ENCODE measurements at places on chromosomes 6 and 20. TPM values are rescaled to one million over a fixed set of nuclear protein-coding genes. Genes with fewer than 3 reads are reported as not detected.

BPIFA1 gene
- total RNA-seq: not detected

GRCh38 chr6:135087803-135088202, 33.2 kb upstream of the HBS1L start:
- no peak for DNase-seq

DNA sequence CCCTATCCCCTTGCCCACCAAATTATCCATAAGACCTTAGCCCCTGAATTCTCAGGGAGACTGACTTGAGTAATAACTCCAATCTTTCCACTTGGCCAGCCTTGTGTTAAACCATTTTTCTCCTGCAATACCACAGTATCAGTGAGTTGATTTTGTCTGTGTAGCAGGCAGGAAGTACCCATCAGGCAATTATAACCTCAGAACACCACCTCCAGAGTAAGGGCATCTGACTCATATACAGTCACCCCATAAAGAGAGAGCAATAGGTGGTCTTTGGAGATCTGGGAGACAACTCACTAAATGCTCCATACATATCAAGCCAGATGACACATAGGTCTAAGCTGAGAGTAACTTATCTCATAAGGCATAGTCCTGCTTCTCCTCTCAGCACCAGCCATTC, 83.7 kb downstream of the FILIP1 start:
- DNase-seq: no peak

DNA sequence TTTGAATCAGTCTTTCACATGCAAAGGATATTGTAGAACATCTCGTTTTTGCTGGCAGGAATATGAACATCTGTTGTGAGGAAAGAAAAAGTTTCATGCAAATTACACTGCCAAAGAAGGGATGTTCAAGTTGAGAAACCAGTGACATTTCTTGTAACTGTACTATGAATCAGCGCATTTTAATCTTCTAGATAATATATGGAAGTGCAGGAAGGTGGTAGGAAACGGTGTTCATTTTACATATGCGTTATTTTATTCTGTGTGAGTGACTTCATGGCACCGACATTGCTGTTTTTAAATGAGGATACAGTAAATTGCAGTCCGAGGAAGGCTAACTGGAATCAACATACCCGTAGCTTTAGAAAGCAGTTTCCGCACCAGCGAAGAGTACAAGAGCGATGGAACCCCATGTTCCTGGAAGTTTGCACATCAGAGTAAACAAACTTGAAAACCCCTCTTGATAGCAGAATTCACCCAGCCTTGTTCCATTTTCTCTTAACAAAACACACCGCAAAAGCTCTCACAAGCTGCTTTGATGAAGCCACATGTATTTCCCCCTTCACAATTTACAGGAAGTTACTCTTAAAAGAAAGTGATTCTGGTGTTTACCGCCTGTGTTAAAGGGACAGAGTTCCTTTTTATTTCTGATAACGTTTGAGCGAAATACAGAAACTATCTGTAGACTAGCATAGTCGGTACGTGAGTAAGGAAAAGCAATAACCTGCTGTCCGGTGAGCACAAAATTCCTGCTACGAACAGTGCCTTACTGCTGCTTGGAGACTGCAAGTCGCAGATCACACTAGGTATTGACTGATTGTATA, 11.5 kb downstream of the PRDM1 start:
- DNase-seq: no peak

TMEM151B gene
- 5.6 TPM for total RNA-seq

- no peak for DNase-seq
These were observed 44.4 kb downstream of the MDN1 start for GRCh38 chr6:89775150-89775549.

DNA sequence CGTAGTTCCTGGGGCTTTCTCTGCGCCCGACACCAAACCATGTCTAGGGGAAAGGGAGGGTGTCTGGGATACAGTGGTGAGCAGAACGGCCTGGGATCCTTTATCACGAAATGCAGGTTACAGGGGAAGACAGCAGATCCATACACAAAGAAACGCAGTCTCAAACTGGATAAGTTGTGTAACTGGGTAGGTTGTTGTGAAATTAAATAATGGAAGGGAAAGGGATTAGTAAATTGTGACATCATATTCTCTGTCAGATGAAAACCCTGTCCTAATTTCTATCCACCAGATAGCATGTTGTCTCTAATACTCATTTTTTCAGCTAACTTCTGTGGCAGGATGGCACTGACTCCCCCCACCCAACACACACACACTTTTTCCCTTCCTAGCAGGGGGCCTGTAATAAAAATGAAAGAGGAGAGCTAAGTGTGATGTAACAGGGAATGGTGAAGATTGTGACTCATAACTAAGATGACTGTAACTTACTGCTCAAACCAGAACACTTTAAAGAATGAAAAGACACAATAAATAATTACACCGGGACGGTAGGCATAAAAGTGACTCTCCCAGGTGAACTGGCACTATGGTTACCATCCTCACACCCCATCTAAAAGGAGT, 769 bp upstream of the TRPC4AP start:
- no peak for DNase-seq

DNA sequence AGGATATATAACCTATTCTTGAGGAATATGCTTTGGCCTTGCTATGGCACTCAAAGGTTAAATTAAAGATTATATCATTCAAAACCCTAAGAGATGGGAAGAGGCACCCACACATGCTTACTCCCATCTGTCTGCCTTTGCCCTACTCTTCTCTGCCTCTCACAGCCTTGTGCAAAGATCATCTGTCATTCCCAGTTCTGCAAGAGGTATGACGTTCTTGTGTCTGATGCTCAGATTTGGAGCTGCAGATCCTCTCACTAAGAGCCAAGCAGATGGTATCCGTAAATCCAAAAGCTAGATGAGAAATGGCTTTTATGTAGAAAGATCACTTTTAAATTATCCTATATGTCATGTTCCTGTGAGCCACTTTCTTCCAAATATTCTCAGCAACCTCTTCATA, 112.0 kb downstream of the GPR63 start:
- no peak for DNase-seq

CFAP61 gene
- total RNA-seq: 0.18 TPM

DNA sequence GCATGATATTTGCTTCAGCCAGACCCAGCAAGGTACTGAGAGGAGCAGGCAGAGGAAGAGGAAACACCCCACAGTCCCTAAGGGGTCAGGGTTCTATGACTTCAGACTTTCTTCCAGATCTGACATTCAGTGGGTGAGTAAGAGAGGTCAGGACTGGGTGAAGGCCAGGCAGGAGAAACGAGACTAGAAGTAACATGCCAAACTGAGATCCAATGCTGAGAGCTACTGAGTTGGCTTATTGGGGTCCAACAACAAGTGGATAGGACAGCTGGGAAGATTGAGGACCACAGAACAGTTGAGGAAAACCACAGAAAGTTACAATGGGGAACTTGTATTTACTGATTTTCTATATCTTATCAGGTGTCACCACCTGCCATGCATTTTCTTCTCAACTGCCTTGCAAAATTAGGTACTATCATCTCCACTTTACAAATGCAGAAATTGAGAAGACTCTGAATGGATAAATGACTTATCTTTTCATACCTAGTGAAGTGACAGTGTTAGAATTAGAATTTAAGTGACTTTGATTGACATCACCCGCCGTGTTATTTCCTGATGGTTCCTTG, 43.8 kb upstream of the HIVEP1 start:
- DNase-seq: no peak

DNA sequence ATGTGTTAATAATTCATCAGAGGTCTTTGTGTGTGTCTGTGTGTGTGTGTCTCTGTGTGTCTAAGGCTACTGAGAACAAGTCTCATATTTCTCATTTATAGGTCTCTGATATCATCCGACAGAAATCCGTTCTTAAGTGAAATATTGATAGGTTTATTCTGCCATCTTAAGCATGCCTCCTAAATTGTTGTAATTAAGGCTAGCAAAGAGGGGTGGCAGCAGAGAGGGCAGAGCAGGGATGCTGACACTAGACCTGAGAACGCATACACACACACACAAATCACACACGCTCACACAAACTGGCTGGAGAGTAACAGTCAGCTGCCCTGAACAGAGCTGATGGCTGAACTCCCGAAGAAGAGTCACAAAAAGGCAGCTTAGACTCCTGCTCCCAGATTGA, 84.9 kb upstream of the LRFN2 start:
- no peak for DNase-seq

- no peak for DNase-seq
These were observed 91.9 kb downstream of the MYLK4 start for GRCh38 chr6:2658788-2659187.

CNKSR3 gene
- 5.7 TPM for total RNA-seq

GRCh38 chr6:169589699-169590257, 112.1 kb downstream of the WDR27 start:
- no peak for DNase-seq

DNA sequence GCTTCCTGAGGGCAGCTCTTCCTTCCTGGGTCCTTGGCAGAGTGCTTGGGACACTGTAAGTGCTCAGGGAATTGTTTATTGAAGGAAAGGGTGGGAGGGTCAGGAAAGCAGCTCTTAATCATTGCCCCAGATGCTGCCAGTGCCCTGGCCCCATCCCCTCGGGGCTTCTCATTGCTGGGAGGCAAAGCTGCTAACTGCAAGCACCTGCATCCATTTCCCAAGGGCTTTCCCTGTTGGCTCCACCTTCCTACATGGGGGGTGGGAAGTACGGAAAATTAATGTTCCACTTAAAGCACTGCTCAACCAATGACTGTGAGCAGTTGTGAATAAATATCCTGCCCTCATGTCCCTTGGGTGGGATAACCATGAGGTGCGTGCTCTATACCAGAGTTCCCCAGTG, 56.4 kb downstream of the NDUFAF5 start:
- DNase-seq: no peak

GRCh38 chr20:53879048-53879684, 191.2 kb downstream of the BCAS1 start:
- no peak for DNase-seq

IL17F gene
- total RNA-seq: not detected

TAAR5 gene
- total RNA-seq: not detected

TMEM200A gene
- total RNA-seq: 10.4 TPM

TCF21 gene
- total RNA-seq: 0.14 TPM

- no peak for DNase-seq
These were observed 213.5 kb downstream of the RFPL4B start for GRCh38 chr6:112560651-112561050.

DNA sequence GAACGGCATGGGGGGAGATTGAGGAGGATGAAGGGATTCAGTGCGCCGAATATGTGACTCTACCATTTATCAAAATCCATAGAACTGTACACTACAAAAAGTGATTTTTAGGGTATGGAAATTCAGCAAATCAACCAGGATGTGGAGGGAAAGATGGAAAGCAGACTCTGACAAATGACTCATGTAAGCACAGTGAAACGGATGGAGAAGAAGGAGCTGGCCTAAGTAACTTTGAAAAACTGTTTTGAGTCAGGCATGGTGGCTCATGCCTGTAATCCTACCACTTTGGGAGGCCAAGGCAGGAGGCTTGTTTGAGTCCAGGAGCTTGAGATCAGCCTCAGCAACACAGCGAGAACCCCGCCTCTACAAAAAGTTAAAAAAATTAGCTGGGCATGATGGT, 39.2 kb downstream of the MUC22 start:
- DNase-seq: no peak

GSTA2 gene
- total RNA-seq: 0.14 TPM

GRCh38 chr6:54059683-54060082, 51.6 kb upstream of the MLIP start:
- DNase-seq: no peak

DNA sequence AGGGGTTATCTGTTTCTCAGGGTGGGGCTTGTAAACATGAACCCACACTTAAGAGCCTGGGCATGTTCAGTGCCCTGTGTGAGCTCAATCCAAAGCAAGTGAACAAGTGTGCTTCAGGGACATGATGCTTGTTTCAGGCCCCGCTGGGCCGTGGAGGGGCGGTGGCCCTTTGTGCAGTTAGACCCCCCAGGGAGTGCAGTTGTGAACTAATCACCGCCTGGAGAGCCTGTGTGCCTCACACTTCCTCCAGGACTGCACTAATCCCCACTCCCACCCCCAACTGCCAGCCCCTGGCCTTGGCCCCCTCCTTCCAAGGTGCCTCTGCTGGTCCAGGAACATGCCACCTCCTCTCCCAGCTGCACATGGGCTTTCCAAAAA, 58.1 kb downstream of the RREB1 start:
- no peak for DNase-seq

CLPSL2 gene
- 6.2 TPM for total RNA-seq

GRCh38 chr20:48656661-48657211, 171.1 kb downstream of the PREX1 start:
- DNase-seq: peak; percentile 79

DNA sequence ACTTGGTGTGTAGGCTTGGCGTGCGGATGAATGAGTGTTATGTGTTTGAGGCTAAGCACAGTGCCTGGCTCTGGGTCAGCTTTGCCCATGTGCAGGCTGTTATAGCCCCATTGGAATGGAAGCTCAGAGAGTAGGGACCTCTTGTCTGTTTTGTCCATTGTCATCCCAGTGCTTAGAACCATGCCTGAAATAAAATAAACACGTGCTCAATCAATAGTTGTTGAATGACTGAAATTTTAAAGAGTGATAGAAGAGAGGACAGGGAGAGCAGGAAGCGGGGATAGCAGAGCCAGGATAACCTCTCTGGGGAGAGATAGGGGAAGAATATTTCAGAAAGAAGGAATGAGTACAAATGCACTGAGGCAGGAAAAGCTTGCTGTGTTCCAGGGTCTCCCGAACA, 263.9 kb downstream of the HIVEP2 start:
- DNase-seq: no peak

GRCh38 chr20:39270837-39271604, 308.9 kb downstream of the DHX35 start:
- no peak for DNase-seq

Measured in WTC11 (cell line).